ENCODE measurements at places on chromosomes 7 and 10.

GRCh38 chr10:3482200-3482993 is 302.6 kb downstream of the KLF6 start:
- peak; percentile 95 for DNase-seq

GRCh38 chr7:42494736-42495135 is 257.7 kb upstream of the GLI3 start:
- no peak for DNase-seq

DNA sequence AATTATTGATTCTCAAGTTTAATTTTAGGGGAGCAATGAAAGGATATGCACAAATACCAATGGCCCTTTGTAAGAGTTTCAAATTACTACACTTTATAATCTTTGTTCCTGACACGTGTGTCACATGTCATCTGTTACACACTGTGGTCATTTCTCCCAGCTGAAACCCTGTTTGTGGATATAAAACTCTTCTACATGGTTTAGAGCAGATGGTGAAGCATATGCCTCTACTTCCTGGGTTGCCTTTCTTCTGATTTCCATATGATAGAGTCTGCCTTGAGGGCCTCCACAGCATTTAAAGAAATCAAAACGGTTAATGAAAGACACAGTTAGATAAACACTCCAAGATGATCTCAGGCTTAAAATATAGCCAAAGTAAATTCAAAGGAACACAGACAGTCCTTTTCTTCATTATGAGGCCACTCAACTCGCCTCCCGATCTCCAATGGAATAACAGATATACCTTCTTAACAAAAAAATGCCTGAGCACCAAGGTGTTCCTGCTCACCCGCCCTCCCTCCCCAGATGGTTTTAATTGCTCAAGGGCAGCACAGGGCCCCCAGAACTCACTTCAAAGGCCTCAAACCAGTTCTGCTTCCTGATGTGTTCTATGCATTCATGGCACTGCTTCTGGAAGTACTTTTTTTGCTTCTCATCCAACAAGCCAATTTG is 75.0 kb downstream of the CPVL start:
- no peak for DNase-seq

- no peak for DNase-seq
These were observed 37.4 kb downstream of the SEMA3A start for GRCh38 chr7:84157171-84157570.

DNA sequence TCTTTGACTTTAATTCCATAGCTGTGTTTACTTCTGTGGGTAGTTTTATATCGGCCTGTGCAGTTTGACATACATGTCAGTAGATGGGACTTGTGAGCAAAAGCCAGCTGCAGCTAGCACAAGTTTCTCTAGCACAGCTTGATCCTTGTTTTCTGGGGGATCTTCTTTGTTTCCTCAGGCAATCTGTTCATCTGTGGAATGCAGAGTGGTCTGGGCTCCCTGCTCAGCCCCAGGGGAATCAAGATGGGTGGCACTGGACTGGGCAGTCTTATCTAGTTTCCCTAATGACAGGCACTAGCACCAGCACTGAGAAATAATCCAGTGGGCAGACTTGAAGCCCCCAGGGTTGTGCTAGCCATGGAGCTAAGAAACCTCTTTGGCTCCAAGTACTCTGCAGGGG is 40.8 kb downstream of the CYP2C19 start:
- DNase-seq: no peak

DNA sequence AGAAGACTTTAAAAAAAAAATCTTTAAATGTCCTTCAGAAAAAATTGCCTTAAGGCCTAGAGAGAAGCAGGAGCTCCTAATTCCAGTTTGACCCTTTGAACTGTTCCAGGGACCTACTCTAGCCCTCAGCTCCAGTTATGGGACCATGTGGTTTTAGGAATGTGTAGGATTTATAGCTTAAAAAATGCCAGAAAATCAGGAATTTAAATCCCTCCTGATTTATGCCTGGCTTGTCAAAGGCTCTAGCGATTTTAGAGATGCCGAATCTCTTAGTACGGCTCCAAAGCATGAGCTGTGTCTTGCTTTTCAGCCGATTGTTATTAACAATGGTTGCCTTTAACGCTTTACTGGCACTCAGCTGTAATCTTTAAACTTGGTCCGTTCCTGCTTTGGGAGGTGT is 130.6 kb upstream of the NPVF start:
- no peak for DNase-seq

- no peak for DNase-seq
These were observed 540.2 kb downstream of the GRID1 start for GRCh38 chr10:85826377-85826776.

DNA sequence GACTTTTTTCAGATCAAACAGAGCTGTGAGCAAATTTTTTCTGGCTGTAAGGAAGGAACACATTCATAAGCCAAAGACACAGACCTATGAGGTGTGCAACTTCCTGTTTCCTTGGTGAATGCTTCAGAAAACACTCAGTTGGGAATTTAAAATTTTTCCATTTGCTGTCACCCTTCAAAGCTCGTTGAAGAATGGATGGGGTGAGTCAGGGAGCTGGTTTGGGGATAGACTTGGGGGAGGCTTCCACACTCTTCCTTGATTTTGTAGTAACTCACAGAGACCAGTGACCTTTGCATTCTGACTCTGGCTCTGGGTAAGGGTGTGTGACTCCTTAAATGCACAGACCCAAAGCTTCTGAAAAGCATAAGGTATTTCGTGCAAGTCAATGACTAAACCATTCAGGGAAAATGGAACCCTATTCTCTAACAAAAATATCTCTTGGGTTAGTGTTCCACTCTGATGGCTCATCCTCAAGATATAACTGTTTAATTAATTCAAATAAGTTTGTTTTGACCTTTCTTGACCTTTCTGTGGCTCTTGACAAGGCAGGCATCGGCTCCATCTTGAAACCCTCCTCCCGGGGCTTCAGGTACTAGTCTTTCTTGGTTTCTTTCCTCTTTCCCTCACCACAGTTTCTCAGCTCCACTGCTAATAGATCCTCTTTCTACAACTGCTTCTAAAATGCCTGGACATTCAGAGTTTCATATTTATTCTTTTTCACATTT is 227.8 kb upstream of the INHBA start:
- DNase-seq: no peak

DNA sequence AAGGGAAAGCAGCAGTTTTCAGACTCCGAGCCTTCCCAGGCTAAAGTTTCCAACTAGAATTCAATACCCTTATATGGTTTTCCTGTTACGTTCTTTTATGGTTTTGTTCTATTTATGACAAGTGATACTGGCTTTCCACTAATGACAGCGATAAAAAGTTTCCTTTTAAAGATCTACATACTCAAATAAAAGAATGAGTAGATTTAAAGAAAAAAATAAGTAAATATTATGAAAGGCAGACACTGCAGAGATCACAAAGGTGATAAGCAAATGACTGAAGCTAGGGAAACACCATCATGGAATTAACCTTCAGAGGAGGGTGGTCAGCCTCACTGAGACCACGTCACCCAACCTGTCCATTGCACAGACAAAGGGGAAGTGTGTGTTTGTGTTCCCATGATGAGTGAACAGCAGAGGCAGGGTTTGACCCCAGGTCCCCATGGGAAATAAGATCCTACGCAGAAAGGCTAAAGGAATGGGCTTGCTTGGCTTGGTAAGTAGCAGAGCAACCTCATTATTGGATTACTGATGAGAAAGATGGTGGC is 4.0 kb downstream of the VSIR start:
- no peak for DNase-seq

DNA sequence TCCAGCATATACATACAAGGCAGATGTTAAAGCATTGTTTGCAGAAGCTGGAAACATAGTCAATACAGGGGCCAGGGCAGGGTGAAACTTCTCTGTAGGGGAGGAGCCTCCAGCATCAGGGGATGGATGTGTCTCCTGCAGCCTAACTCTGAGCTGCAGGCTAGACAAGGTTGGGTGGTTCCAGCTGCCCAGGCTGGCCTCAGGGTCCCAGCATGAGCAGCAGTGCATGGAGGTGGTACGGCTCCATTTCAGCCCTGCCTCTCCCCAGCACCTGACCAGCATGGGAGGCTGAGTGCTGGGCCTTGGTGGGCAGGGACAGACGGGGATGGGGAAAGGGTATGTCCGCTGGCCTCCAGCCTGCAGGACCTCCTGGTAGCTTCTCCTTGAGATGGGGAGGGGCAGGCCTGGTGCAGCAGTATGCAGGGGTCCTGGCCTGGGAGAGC is 7.4 kb upstream of the TBRG4 start:
- no peak for DNase-seq

DNA sequence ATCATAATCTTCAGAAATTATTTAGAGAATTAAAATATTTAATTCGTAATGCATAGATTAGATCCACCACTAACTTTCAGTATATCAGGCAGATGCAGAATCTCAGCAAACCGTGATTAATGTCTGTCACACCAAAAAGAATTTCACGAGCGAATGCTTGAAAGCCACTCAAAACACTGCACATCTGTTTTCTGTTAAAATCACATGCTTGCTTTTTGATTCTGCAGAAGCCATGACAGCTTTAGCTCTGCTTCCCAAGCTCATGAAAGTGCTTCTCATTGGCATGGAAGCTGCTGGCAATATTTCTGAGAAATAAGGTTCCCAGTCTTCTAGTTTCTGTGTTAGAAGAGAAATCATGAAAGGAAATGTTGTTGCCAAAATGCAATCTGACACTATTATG is 837.8 kb upstream of the LRRN3 start:
- DNase-seq: no peak

DNA sequence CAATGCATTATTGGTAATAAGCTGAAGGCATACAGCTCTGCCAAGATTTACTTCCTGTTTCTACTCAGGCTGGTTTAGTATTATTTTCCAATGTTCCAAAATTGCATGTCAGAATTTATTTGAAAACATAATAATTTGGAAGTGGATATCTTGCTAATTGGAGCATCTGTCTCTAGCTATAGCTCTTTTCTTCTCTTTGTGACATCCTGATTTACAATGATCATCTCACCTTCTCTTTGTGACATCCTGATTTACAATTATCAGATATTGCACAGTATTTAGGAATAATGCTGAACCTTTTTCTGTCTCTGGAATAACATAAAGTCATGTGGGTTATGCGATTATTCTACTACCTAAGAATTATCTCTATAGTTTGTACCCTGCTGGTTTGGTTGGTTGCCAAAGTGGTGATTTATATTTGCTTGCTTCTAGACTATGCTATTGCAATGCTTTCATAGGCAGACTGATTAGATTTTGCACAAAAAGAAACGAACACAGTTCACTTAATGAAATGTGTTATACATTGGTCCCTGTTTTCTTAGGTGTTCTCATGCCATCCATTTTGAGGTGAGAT is 44.3 kb upstream of the CABCOCO1 start:
- DNase-seq: no peak

DNA sequence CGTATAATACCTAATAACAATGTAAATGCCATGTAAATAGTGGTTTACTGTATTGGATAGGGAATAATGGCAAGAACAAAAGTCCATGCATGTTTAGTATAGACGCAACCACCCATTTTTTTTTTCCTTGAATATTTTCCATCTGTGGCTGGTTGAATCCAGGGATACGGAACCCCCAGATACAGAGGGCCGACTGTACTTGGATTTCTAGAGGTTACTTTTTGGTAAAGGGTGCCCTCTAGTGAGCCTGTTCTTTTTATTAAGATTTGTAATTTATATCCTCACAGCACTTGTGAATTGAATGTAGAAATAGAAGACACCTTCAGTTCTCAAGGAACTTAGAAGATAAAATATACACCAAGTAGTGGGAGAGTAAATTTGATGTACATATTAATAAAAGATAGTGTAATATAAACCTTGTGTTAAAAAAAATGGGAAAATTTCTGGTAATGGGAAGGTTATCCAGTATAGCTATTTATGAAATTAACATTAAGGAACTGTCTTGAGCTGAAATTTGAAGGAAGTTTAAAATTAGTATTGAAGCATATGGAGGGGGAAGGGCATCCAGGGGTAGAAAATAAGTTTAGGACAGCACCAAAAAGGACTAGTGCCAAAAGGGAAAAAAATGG is 32.0 kb downstream of the EXOC6 start:
- DNase-seq: peak; percentile 30

DNA sequence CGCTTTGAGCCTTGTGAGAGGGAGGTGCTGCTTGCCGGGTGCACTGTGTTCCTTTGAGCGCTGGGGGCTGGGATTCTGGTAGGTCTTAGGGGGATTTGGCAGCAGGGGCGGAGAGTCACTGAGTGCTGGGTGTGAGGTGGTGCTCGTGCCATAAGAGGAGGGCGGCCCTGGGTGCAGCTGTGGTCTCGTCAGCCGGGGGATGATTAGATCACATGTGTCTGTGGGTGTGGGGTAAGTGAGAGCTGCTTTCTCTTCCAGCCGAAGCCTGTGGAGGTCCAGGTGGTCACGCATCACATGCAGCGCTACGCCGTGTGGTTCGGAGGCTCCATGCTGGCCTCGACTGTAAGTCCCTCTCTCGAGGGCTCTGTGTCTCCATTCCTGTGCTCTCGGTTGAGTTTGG is 93.7 kb downstream of the ACTR3B start:
- no peak for DNase-seq

DNA sequence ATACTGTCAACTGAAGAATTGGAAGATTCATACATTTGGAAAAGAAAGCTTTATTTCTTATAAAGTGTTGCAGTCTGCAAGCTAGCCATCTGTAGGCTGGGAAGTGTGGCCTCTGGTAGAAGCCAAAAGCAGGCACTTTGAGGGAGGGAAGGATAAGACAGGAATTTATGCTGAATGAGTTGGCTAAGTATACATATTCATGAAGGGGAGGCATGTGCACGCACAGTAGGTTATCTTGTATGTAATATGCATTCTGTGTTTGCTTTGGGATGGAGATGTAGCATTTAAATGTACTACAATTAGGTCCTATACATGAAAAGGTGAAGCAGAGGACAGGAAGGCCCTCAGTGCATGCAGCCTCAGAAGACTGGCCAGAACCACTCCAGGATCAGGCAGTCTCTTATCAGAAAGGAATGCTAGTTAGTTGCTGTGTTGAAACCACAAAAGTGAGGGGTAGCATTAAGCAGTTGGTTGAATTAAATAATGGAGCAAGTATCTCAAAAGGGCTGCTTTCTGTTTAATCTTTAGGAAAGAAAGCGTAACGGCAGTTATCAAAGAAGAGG is 40.9 kb downstream of the MYO3A start:
- no peak for DNase-seq

DNA sequence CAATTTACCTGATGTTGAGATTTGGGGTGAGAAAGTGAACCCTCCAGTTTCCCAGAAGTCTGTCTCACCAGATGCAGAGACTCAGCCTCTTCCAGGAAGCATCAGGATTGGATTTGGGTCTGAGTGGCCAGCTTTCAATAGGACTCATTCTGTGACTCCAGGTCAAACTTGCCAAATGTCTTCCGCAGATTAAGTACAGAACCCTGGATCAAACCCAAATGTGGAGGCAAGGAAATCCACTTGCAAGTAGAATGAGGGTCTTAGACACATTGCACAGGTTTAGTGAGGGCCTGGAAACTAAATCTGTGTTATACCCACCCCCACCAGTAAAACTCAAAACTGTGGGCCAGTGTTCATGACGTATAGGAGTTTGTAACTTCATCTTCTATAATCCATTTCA is 372.2 kb upstream of the MGMT start:
- DNase-seq: no peak

- peak; percentile 82 for DNase-seq
These were observed at the start of gene SCART1 for GRCh38 chr10:133453516-133454203. SCART1 (plus strand) TSS chr10:133453945; CDS start chr10:133453998, 53 bp downstream.

GRCh38 chr7:64993901-64994300 is 3.1 kb upstream of the ZNF117 start:
- DNase-seq: no peak

Measured in NCI-H146 (cell line).